ENCODE measurements at places on chromosomes 2 and 18. TPM values are rescaled to one million over a fixed set of nuclear protein-coding genes. Genes with fewer than 3 reads are reported as not detected.
A peak's percentile ranks its signal among the peaks of the same experiment; 100 is the strongest.

DNA sequence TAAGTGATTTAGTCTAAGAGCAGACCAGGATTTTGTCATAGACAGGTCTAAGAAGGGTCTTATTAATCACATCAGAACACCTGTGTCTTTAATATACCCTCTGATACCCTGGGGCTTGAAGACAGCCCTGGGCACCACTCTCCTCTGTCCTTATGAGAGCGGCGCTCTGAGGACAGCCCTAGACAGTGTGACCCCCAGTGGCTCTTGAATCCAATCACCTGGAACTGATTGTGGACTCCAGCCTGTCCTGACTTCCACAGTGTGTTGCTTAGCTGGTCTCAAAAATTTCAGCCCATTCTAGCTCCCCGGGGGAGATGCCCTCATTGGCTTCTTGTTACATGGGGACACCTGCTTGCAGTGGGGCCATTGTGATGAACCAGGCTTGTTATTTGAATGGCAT is 195.8 kb upstream of the SMAD2 start:
- H3K27ac ChIP-seq: no peak overlapping the region
- H3K4me3 ChIP-seq: no peak overlapping the region
- H3K36me3 ChIP-seq: no peaks in the 10 kb centered on the region
- no peak for DNase-seq
- no peaks in the 10 kb centered on the region for H3K4me1 ChIP-seq

Gene BAZ2B
- total RNA-seq: 103 TPM

- peaks cover 13% of the 10 kb centered on the region for H3K27me3 ChIP-seq
- peaks cover 6% of the 10 kb centered on the region for H3K4me1 ChIP-seq
- H3K36me3 ChIP-seq: no peaks in the 10 kb centered on the region
- no peak overlapping the region for H3K4me3 ChIP-seq
- no peak overlapping the region for H3K27ac ChIP-seq
- DNase-seq: no peak
Observed at GRCh38 chr2:232973011-232973735, 39.9 kb downstream of the NGEF start.

DNA sequence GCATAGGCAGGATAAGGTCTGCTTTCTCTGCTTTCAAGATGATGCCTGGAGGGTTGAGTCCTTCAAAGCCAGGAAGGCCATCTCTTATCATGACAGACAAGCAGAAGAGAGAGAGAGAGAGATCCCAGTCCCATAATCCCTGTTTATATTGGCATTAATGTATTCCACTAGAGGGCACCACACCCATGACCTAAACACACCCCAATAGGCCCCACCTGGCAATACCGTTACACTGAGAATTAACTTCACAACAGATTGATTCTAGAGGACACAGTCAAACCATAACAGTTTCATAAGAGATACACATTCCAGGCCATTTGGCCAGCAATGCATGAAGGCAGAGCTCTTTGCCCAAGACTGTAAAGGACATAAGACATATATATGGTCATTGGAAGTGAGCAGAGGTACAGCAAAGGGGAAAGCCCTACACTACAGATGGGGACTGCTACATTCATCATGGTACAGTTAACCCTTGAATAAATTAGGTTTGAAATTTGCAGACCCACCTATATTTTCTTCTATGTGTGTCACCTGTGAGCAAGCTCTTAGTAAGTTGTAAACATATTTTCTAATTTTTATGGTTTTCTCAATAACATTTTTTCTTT is 1516.1 kb downstream of the RPIA start:
- peak; percentile 22 for DNase-seq
- H3K4me3 ChIP-seq: no peak overlapping the region
- H3K27me3 ChIP-seq: no peaks in the 10 kb centered on the region
- H3K27ac ChIP-seq: no peak overlapping the region

DNA sequence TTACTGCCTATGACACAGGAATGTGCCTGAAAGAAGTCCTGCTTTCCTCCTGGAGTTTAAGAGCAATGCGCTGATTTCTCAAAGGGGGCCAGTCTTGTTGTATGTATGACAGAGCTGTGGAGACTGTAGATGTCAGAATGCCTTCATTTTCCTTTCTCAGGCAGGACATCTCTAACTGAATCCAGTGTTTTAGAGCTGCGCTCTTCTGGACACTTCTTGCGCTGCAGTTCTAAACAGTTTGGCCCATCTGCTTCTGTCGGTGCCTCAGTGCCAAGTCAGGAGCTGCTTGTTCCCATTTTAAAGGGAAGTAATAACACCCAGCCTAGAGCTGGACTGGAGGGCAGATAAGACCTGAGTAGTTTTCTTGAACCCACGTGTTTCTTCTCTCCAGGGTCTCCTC is 91.4 kb downstream of the ESCO1 start:
- H3K36me3 ChIP-seq: peaks cover under 1% of the 10 kb centered on the region
- DNase-seq: no peak
- H3K4me3 ChIP-seq: no peak overlapping the region
- peaks cover 18% of the 10 kb centered on the region for H3K4me1 ChIP-seq
- no peak overlapping the region for H3K27ac ChIP-seq

DNA sequence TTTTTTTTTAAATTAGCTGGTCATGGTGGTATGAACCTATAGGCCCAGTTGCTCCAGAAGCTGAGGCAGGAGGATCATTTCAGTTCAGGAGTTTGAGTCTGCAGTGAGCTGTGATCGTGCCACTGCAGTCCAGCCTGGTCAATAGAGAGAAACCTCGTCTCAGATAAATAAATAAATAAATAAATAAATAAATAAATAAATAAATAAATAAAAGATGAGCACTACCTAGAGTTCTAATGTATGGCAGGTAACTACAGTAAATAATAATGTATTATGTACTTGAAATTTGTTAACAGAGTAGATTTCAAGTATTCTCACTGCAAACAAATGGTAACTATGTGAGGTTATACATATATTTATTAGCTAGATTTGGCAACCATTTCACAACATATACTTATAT is 697.9 kb upstream of the ID2 start:
- no peak overlapping the region for H3K4me3 ChIP-seq
- no peaks in the 10 kb centered on the region for H3K4me1 ChIP-seq
- H3K36me3 ChIP-seq: no peaks in the 10 kb centered on the region
- no peak for DNase-seq
- no peaks in the 10 kb centered on the region for H3K27me3 ChIP-seq
- H3K27ac ChIP-seq: no peak overlapping the region

- H3K27ac ChIP-seq: no peak overlapping the region
- H3K27me3 ChIP-seq: peaks cover 11% of the 10 kb centered on the region
- H3K4me3 ChIP-seq: no peak overlapping the region
- no peak for DNase-seq
Observed at GRCh38 chr2:42787788-42788477, 4.5 kb downstream of the HAAO start.

DNA sequence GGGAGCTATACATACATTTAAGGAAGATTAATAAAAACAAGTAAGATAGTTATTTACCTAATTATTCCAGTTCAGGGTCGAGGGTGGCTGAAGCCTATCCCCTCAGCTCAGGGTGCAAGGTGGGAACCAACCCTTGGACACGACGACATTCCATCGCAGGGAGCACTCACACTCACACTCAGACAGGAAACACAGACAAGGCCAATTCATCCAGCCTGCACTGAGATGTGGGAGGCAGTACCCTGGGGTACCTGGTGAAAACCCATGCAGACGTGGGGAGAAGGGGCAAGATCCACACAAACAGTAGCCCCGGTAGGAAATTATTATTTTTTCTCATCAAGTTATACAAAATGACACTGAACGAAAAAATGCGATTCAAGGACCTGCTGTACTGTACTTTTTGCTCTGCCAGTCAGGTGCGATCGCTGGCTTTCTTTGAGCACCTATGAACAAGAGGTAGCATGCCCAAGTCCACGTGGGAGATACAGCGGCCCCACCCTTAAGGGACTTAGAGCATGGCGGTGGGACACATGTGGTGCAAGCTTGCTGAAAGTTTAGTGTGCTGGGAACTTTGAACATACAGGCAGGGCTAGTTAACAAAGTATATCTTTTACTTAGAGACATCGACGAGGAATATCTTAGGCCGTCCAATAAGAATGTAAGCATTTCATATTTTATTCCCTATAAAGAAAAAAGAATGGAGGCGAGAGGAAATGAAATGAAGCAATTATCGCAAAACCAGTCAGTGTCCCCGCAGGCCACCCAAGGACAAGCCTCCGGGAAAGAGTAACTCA is 624 bp downstream of the METTL8 start:
- peak overlapping the region; percentile 90 for H3K27ac ChIP-seq
- H3K4me3 ChIP-seq: peak overlapping the region; percentile 51
- no peaks in the 10 kb centered on the region for H3K36me3 ChIP-seq
- peak; percentile 16 for DNase-seq
- H3K27me3 ChIP-seq: no peaks in the 10 kb centered on the region

Gene LRRC30
- total RNA-seq: not detected

DNA sequence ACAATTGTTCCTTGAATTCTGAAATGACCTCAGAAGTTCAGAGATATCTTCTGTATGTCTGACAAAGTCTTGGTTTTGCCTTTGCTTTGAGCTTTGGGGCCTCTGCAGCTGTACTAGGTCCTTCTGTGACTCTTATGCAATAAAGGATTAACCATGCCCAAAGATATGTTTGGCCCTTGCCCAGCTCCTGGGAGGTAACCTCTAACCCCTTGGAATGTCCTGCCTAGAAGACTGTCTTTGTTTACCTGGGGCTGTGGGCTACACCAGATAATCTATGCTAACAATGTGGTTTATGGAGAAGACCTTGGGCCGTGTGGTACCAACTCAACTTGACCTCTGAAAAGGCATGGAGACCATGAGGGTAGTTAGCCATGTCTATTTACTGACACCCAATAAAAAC is 140.9 kb upstream of the CAPN13 start:
- DNase-seq: no peak
- H3K27me3 ChIP-seq: no peaks in the 10 kb centered on the region
- no peaks in the 10 kb centered on the region for H3K36me3 ChIP-seq
- H3K4me1 ChIP-seq: peaks cover 10% of the 10 kb centered on the region
- no peak overlapping the region for H3K4me3 ChIP-seq

GRCh38 chr18:49446481-49446880 is 14.0 kb downstream of the DYM start:
- no peak for DNase-seq
- H3K36me3 ChIP-seq: no peaks in the 10 kb centered on the region
- H3K4me1 ChIP-seq: no peaks in the 10 kb centered on the region

- DNase-seq: no peak
- no peak overlapping the region for H3K4me3 ChIP-seq
- H3K27me3 ChIP-seq: no peaks in the 10 kb centered on the region
- H3K36me3 ChIP-seq: no peaks in the 10 kb centered on the region
- H3K4me1 ChIP-seq: no peaks in the 10 kb centered on the region
- no peak overlapping the region for H3K27ac ChIP-seq
Observed at GRCh38 chr18:9017167-9017904, 85.2 kb upstream of the NDUFV2 start.

Gene CXCR4
- 2.4 TPM for total RNA-seq

DNA sequence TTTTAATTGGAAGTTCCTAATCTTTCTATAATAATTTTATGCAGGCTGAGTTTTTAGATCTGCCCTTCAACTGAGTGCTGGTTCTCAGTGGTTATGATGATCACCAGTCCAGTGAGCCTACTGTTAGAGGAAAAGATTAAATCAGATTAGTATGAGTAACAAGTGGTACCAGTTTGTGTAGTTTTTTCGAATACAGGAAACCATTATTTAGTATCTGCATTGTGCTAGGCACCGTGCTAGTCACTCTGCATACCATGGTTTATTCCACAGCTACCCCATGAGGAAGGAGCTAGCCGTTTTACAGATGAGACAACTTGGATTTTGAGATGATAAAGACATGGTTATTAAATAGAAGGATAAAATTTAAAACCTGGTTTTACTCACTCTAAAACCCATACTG is 6.1 kb downstream of the PSMD1 start:
- no peak for DNase-seq
- H3K36me3 ChIP-seq: peaks cover 48% of the 10 kb centered on the region
- no peak overlapping the region for H3K27ac ChIP-seq
- H3K27me3 ChIP-seq: no peaks in the 10 kb centered on the region
- H3K4me3 ChIP-seq: no peak overlapping the region

Gene HOXD4
- total RNA-seq: not detected

Gene BMP10
- 0.95 TPM for total RNA-seq

Gene SAG
- total RNA-seq: not detected

GRCh38 chr2:56510610-56511009 is 326.8 kb downstream of the CCDC85A start:
- H3K4me3 ChIP-seq: no peak overlapping the region
- H3K27ac ChIP-seq: no peak overlapping the region
- no peaks in the 10 kb centered on the region for H3K36me3 ChIP-seq
- H3K27me3 ChIP-seq: no peaks in the 10 kb centered on the region
- DNase-seq: no peak

- peak; percentile 18 for DNase-seq
- peaks cover 25% of the 10 kb centered on the region for H3K27me3 ChIP-seq
- H3K4me3 ChIP-seq: no peak overlapping the region
- no peak overlapping the region for H3K27ac ChIP-seq
- no peaks in the 10 kb centered on the region for H3K4me1 ChIP-seq
- no peaks in the 10 kb centered on the region for H3K36me3 ChIP-seq
Observed at GRCh38 chr2:119126650-119127049, 31.9 kb downstream of the C1QL2 start.

GRCh38 chr2:234355021-234355720 is 141.7 kb downstream of the ARL4C start:
- H3K4me3 ChIP-seq: no peak overlapping the region
- peaks cover 5% of the 10 kb centered on the region for H3K4me1 ChIP-seq
- no peaks in the 10 kb centered on the region for H3K36me3 ChIP-seq
- no peaks in the 10 kb centered on the region for H3K27me3 ChIP-seq
- DNase-seq: peak; percentile 14

- no peaks in the 10 kb centered on the region for H3K36me3 ChIP-seq
- peaks cover 7% of the 10 kb centered on the region for H3K4me1 ChIP-seq
- no peak for DNase-seq
- H3K27ac ChIP-seq: peak overlapping the region; percentile 26
- no peaks in the 10 kb centered on the region for H3K27me3 ChIP-seq
Observed at GRCh38 chr2:174635015-174635593, 37.5 kb upstream of the WIPF1 start.

DNA sequence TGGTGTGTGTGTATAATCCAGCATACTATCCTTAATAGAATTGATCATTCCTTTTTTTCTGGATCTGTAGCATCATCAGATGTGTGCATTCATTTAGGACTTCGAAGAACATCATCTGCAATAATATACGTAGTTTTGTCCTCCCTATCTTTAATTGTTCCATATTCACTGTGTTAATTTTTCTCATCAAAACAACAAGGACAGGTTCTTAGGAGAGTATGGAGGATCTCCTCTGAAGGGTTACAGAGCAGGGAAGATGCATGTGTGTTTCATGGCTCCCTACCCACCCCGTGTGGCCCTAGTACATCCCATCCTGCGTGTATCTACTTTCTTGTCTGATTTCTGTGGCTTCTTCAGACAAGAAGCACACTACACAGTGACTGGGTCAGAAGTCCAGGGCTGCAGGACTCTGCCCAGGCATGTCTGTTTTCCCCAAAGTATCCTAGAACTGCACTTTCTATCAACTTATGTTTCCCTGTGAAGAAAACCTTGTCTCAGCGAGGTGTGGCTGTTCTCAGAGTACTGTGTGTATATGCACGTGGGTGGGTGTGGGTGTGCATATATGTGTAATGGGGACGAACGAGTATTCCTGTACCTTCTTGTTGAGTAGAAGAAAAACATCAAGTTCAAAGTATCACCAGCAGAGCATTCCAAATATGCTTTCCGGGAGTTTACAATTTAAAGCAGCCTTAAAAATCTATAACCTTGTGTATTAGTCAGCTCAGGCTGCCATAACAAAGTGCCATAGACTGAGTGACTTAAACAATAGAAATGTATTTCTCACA is 220.4 kb upstream of the FOSL2 start:
- no peaks in the 10 kb centered on the region for H3K27me3 ChIP-seq
- no peak overlapping the region for H3K27ac ChIP-seq
- H3K4me3 ChIP-seq: no peak overlapping the region
- DNase-seq: peak; percentile 16
- H3K36me3 ChIP-seq: no peaks in the 10 kb centered on the region

Gene SEPTIN10
- 51.7 TPM for total RNA-seq

- peak; percentile 53 for DNase-seq
- no peak overlapping the region for H3K4me3 ChIP-seq
- no peaks in the 10 kb centered on the region for H3K27me3 ChIP-seq
- H3K4me1 ChIP-seq: no peaks in the 10 kb centered on the region
- no peak overlapping the region for H3K27ac ChIP-seq
Observed at GRCh38 chr18:44518666-44519065, 162.0 kb upstream of the SETBP1 start.

All from cardiac muscle cell (in vitro differentiated cells and primary cell).